ENCODE measurements at places on chromosomes 4 and X. TPM values are rescaled to one million over a fixed set of nuclear protein-coding genes. Genes with fewer than 3 reads are reported as not detected.

The TMEM154 gene
- not detected for total RNA-seq

- no peak for DNase-seq
These were observed 46.6 kb downstream of the CLOCK start for GRCh38 chr4:55500072-55500471.

The MOSPD2 gene
- 1.2 TPM for total RNA-seq

DNA sequence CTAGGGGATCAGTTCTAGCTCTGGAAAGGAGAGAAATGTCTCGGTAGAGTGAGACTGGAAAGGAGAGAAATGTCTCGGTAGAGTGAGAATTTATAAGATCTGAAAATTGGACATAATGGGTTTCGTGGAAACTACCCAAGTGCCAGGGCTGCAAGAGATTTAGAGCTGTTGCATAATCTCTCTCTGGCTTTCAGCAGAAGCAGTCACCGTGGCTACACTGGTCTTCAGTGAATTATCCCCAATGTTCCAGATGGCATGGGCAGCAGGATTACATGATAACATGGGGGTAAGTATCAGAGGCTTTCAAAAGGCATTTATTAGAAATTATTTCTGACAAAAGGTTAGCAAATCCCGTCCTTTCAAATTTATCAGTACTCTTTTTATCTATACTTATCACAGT lies 435.5 kb downstream of the NKX6-1 start:
- no peak for DNase-seq

DNA sequence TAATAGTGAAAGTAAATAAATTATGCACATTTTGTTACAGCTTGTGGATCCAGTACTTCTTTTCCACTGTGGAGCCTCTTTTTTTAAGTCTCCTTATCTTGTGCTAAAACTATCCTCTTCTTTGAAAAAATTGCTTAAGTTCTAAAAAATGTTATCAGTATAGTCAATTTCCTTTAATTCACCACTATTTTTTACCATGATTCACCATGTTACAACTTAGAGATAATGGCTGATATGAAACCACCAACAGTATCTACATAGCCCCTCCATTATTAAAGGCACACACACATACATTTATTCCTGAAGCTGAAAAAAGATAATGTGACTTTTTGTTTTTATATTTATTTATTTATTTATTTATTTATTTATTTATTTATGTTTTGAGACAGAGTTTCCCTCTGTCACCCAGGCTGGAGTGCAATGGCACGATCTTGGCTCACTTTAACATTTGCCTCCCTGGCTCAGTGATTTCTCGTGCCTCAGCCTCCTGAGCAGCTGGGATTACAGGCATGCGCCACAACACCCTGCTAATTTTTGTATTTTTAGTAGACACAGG lies 243.2 kb downstream of the SPOCK3 start:
- DNase-seq: no peak

Data from Caki2 (cell line).